ENCODE measurements at places on chromosomes 7 and 10.

GRCh38 chr10:66931949-66932343 is 6.1 kb downstream of the LRRTM3 start:
- no peak for DNase-seq

- DNase-seq = no peak
Measured at GRCh38 chr7:89772276-89772675, 382.0 kb upstream of the STEAP1 start.

DNA sequence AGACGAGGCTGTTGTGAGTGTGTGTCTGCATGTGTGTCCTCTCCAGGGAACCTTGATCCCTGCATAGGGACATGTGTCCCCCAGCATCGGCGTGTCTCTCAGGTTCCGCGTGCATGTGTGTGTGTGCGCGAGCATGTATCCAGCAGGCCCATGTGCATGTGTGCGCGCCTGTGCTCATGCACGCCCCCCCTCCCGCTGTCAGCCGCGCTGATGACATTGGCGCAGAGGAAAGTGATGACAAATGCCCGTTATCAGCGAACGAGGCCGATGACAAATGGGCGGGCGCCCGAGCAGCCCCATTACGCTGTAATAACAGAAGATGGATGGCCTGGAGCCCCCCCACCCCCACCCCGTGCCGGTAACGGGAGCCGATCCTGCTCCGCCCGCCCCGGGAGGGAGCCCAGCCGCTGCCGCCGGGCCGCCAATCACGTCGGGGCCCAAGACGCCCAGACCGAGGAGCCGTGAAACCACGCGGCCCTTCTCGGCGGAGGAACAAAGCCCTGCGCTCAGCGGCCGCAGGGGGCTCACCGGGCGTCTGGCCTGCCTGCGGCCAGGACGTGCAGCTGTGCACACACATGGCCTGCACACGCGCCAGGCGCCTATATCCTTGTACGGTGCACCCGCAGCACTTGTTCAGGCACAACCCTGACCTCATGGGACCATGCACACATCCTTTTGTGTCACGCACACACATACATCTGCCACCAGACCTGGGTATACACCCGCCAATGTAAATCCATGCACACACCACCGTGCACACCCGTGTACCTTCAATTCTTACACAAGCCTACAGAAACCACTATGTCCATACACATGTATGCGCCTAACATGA is 21.5 kb downstream of the POLL start:
- DNase-seq = peak; percentile 29

DNA sequence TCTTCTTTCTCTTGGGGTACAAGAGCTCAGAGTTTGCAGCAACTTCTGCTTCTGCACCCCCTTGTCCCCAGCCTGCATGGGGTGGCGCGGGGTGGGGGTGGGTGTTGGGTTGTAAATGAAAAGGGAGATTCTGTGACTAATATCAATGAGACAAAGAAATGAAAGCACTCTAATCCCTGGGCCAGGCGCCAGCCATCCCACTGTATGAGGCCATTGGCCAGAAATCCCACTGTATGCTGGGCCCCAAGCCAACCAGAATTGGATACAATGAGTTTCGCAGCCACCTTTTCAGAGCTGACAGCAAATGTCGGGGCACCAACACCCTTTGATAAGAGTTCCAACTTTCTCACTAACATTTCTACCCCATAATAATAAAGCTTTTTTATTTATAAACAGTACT is 10.9 kb upstream of the PTN start:
- no peak for DNase-seq

DNA sequence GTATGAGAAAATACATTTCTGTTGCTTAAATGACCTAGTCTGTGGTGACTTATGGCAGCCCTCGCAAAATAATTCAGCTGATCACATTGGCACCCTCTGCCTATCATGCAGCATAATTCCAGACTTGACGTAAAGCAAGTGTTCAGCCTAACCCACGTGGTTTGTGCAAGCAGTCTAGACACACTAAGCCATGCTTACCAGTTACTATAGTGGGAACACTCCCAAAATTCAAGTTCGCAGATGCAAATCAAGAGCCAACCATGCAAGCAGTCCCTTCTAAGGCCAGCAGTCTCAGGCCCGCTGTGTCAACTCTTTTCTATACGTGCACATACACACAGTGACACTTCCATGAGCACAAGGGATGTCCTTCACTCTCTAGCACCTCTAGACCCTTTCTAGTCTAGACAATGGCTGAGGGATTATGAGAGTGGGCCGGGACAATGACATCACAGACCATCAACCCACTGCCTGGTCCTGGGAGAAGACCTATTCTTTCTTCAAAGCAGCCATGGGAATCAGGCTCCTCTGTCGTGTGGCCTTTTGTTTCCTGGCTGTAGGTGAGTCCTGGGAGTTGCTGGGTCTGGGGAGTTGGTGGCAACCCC is 29.0 kb upstream of the PRSS1 start:
- no peak for DNase-seq

DNA sequence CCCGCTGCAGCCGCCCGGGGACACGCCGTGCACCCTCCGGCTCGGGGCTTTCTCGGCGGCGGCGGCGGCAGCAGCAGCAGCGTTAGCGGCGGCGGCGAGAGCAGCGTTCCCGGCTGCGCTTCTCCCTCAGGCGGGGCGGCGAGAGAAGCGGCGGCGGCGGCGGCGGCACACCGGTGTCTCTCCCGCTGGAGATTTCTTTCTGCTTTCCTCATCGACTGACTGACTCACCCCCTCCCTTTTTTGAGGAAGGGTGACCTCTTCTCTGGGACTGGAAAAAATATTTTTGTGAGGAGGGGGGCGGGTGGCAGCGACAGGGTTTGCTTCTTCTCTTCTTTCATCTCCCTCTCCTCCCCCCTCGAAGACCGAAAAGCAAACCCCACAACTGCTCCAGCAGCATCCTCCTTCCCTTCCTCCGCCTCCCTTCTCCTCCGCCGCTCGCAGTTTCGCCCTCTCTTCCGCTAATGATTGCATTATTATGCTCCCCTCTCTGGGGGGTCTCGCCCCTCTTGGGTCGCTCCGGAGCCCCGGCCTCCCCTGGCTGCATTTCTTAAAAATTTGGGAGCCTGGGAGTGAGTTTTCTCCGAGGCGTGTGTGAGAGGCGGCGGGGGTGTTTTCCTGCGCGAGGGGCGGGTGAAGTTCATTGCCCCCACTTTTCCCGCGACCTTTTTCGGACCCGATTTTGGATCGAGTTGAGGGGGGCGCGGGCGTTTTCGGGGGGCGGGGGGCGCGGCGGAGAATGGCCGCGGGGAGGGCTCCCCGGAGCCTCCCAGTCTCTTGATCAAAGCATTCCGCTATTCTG is 411 bp downstream of the AUTS2 start:
- DNase-seq = no peak
